T-helper 22 cell (primary cell): ENCODE measurements at places on chromosomes 4 and X.
A peak's percentile ranks its signal among the peaks of the same experiment; 100 is the strongest.

GRCh38 chr4:7043284-7044136, at the start of gene TADA2B:
Gene TADA2B (plus strand): TSS chr4:7043372. CDS start chr4:7043580, 208 bp downstream.
- peak; percentile 26 for DNase-seq

DNA sequence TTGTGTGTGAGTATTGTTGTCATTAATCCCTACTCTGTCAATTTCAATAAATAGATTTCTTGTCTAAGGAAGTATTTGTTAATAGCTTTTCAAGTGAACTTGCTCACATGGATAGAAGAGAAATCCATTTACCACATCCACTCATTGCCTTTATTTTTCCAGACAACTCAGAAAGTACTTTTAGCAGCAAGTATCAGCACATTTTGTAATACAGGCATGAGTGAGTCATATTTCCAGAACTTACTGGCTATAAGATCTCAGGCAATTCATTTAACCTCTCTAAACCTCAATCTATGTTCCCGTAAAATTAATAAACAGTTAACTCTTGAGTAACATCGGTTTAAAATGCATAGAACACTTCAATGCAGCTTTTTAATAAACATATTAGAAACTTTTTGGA, 317.9 kb upstream of the PCDH7 start:
- DNase-seq, result no peak

DNA sequence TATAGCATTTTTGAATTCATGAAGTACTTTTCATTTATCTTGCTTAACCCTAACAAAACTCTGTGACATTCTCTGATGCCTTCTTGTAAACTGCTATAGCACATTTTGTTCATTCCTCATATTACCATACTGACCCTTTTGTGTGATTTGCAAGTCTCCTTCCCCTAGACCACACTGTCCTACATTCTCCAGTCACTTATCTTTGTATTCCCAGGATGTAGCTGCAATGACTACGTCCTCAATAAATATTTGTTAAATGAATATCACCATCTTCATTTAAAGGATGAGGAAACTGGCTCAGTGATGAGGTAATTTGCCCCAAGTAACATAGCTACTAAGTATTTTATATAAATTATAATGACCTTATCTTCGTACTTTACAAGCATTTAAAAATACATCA, 11.9 kb downstream of the HUWE1 start:
- no peak for DNase-seq

DNA sequence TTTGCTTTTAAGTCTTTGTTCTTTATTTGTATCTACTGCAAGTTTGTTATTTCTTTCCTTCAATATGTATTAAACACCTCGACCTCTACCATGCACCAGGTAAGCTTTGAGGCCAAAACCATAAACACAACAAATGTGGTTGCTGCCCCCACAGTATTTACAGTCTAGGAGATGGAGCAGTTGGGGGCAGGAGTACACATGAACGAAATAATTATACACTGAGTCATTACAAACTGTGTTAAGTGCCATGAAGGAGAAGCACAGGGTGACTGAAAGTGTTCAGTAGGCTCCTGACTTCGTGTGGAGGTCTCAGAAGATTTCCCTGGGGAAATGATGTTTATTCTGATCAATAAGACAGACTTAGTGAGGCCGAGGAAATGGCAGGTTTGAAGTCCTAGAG, 30.3 kb downstream of the SLC25A43 start:
- no peak for DNase-seq

DNA sequence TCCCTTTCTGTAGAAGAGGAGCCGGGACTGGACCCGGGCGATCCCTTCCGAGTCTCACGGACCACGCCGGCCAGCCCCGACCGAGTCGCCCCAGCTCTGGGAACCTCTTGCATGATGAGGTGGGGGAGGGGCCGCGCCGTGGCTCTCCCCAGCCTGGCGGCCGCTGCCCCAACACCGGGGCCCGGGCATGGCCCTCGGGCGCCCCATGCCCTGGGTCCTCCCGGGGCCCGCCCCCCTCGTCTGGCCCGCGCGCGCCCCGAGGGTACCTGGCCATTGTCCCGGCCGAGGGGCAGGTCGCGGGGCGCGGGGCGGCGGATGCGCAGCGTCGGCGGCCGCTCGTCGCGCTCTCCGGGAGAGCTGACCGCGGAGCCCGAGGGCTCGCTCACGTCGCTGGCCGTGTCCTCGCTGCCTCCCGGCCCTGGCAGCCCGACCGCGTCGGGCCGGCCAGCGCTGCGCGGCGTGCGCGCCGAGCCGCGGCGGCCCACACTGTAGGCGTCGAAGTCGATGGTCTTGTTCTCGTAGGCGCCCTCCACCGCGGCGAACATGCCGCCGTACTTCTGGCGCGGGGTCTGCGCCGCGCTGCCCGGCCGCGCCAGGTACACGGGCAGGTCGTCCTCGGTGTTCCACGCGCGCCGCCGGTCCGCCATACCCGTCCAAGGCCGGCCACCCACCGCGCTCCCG, 423 bp downstream of the CRMP1 start:
- no peak for DNase-seq

DNA sequence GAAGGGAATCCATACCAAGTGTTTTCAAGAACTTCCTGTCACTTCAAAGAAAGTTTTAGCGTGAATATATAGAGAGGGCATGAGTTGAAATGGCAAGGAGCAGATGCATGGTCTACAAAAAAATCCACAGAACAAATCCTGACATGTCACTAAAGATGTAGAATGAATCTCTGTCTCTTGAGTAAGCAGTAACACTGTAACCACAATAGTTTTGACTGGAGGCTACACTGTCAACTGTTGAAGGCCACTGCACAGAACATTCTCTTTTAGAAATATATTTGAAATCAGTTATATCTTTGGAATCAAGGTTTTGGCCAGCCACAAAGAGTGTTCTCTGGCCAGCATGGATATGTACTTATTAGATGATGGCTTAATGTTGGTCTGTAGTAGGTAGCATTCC, 83.8 kb downstream of the VCX3B start:
- no peak for DNase-seq

DNA sequence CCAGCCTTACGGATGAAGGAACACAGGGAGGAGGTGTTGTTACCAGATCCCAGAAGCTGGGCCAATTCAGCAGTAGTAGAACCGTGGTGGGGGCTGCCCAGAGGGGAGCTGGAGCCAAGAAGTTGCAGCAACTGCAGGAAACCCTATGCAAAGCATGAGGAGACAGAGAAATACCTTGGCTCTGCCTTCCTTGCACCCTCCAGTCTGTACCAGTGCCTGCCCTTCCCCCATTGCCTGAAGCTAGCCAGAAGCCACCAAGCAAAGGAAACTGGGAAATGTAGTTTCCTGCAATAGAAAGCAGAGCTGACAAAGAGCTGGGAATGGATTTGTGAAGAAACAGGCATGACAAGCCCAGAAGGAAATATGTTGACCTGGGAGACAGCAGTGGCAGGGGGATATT, 108.7 kb upstream of the FUNDC1 start:
- DNase-seq, result no peak

DNA sequence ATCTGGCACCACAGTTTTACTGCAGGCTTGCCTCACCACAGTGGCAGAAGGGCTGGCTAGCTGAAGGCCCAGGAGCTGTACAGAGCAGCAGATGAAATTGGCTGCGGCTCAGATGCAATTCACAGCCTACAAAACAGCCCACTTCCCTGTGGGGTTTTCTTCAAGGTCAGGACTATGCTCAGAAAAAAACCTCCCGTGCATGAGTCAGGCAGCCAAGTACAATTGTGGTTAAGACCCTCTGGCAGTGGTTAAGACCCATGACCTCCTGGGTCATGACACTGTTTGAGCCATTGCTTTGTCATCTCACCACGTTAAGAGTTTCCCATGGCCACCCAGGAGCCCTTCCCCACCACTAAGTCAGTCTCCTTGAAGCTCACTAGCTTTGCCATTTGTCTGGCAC, 276.3 kb downstream of the HNRNPD start:
- DNase-seq, result no peak

DNA sequence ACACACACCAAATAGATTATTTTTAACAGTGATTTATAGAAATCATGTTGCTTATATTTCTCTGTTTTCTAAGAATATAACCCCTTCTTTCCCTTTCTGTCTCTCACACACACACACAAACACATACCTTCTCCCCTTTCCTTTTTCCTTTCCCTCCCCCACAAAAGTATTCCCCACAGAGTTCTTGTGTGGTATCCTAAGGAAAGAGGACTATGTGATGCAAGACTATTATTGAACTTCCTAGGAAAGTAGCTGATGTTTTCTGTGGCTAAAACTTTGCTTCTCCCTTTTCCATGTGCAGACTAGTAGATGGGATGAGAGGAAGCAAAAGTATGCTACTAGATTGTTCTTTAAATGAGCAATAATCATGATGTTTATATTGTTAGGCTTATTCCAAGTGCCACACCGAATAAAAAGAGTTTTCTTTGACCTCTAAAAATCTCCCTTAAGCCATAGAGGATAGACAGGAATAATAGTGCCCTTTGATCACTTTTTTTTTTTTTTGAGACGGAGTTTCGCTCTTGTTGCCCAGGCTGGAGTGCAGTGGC, 38.7 kb downstream of the CPEB2 start:
- no peak for DNase-seq

DNA sequence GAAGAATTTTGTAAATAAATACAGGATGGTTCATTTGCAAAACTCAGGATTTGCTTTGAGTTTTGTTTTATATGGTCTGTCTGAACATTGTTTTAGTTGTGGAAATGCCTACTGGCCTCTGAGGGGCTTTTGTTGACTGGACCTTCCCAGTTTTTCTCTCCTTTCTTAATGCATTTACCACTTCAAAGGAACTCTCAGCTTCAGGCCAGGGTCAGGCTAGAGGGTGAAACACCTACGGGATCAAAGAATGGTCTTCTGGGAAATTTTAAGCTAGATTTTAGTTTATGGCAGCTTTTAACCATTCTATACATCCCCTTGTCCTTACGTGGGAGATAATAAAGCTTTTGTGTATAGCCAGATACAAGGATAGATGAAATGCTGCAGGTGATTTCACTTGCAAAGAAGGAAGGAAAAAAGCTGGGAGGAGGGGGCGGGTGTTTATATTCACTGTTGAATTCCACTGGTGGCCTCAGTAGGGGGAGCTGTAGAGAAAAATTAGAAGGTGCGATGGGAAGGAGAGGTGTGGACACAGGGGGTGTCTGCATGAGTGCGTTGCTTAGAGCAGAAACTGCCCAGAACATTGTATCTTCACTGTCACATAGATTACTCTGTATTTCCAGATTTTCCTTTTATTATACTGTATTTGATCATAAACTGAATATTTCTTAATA, 151.8 kb downstream of the TSPAN5 start:
- no peak for DNase-seq

GRCh38 chrX:152861116-152861515, 30.3 kb downstream of the NSDHL start:
- no peak for DNase-seq

DNA sequence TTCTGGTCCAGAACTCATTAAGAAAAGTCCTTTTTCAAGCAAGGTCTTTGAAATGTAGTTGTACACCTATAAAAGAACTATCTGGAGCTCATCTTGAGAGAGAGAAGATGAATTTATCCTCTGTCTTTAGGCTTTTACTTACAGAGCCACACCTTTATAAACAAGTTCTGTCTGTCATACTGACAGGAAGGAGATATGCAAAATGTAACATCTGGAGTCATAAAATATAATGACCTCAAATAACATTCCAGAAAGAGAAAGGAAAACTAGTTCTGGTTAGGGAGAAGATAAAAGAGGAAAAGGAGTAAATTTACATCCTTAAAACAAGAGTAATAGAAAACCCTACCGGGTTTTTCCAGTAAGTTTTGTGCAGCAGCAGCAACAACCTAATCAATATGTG, 1.3 kb downstream of the INPP4B start:
- DNase-seq, result no peak

DNA sequence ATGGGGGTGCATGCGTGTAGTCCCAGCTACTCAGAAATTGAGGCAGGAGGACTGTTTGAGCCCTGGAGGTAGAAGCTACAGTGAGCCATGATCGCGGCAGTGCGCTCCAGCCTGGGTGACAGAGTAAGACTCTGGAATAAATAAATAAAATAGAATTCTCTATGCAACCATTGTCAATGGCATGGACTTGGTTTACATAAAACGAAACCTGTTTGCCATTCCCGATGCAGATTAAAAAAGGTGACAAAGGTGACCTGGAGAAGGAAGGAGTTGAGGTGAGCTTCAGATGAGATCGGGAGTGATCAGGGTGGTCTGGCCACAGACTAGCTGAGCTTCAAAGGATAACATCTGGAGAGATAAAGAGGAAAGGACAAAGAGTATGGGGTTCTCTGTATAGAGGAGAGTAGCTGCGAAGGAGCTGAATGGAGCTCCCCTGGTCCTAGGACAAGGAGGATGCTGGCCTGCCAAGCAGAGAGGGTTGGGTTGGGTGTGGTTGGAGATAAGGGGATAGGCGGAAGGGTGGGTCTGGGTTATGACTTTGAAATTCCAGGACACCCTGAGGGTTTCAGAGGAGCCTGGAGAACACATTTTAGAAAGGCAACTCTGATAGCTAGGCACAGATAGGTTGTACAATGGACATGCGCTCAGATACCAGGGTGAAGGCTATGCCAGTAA, 98.6 kb downstream of the RBM47 start:
- DNase-seq, result no peak

DNA sequence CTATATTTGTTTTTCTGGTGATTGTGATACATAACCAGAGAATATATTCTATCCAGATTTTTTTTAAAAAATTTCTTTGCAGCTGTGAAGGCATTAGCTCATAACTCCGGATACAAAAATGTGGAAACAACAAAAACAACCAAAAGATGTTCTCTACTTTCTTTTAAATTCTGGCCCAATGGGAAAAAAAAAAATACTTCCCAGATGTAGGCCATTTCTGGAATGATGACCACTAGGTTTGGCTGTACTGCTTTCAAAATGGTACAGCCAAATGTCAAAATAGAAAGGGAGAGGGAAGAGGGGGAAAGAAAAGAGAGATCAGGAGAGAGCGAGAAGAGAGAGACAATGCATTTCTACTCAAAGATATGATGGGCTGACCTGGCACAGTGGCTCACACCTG, 14.6 kb downstream of the ANOS1 start:
- no peak for DNase-seq

DNA sequence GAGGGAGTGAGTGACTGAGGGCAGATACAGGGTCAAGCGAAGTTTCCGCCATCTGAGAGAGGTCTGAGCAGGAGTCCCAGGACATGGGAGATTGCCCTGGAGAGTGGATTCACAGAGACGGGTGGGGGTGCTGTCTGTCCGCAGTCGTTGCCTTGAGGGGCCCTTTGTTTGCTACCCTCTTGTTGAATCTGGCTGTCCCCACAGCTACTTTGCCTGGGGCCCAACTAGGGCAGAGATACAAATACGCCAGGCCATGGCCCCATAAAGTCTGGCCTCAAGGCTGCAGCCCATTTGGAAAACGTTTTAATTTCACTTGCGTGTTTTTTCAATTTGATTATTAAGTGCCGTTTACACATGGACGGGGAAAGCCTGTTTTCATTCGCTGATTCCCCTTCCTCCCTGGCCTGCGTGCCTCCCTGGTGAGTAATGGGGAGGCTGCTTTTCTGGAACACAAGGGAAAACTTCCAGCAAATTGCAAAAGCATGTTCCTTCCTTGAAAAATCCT, 134.4 kb downstream of the SMIM20 start:
- no peak for DNase-seq

- DNase-seq, result no peak
Measured at GRCh38 chr4:113146876-113147358, 97.5 kb downstream of the ANK2 start.

GRCh38 chr4:123068081-123068480, 145.7 kb upstream of the NUDT6 start:
- no peak for DNase-seq
